ENCODE measurements at places on chromosomes 3 and 15. TPM values are rescaled to one million over a fixed set of nuclear protein-coding genes. Genes with fewer than 3 reads are reported as not detected.

DNA sequence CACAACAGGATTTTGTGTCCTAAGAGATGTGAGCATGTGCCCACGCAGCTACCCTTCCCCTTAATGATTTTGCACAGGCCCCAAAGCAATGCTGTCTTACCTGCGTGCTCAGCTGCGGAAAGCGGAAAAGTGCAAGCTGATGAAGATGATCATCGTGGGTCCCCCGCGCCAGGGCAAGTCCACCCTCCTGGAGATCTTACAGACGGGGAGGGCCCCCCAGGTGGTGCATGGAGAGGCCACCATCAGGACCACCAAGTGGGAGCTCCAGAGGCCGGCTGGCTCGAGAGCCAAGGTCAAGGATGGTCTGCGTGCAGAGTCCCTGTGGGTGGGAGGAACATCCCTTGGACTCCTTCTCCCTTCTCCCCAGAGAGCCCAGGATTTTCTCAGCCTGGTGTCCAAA is 103.1 kb downstream of the LRRK1 start:
- H3K4me1 ChIP-seq, result peaks cover 42% of the 10 kb centered on the region
- DNase-seq, result no peak
- H3K27me3 ChIP-seq, result no peaks in the 10 kb centered on the region
- H3K36me3 ChIP-seq, result peaks cover 33% of the 10 kb centered on the region
- H3K27ac ChIP-seq, result no peak overlapping the region

DNA sequence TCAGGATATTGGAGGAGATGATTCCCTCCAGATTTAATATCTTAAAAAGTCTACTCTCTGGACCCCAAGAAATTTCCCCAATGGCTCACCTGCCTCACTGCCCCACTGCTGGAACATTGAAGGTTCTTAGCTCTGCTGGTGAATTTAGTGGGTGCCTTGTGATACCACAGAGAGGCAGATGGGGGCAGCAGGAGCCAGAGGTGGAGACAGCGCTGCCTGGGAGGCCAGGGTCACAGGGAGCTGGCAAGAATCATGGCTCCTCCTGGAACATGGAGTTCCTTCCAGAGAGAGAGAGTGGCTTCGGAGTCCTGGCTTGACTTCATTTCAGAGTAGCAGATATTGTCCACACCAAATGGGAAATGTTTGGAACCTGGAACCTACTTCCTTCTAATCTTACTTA is 263.5 kb upstream of the CFAP20DC start:
- H3K36me3 ChIP-seq, result no peaks in the 10 kb centered on the region
- no peaks in the 10 kb centered on the region for H3K4me1 ChIP-seq
- no peaks in the 10 kb centered on the region for H3K27me3 ChIP-seq
- DNase-seq, result peak; percentile 64
- no peak overlapping the region for H3K27ac ChIP-seq
- H3K4me3 ChIP-seq, result no peak overlapping the region

DNA sequence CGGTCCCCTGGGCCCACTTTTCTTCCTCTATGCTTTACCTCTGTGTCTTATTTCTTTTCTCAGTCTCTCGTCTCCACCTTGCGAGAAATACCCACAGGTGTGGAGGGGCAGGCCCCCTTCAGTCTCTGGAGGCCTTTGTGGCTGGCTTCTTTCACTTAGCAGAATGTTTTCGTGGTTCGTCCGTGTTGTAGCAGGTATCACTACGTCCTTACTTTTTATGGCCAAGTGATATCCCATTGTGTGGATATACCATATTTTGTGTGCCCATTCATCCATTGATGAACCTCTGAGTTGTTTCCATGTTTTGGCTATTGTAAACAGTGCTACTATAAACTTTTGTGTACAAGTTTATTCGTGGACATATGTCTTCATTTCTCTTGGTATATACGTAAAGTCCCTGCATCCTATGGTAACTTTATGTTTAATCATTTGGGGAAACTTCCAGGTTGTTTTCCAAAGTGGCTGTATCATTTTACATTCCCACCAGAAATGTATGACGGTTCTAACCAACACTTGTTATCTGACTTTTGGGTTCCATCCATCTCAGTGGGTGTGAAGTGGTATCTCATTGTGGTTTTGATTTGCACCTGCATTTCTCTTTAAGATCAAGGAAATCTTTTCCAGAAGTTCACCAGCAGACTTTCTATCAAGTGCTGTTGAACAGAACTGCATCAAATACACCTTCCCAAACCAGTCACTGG is 5.6 kb downstream of the PIGZ start:
- DNase-seq, result no peak
- H3K4me3 ChIP-seq, result no peak overlapping the region
- peaks cover 6% of the 10 kb centered on the region for H3K4me1 ChIP-seq
- H3K27ac ChIP-seq, result no peak overlapping the region

DNA sequence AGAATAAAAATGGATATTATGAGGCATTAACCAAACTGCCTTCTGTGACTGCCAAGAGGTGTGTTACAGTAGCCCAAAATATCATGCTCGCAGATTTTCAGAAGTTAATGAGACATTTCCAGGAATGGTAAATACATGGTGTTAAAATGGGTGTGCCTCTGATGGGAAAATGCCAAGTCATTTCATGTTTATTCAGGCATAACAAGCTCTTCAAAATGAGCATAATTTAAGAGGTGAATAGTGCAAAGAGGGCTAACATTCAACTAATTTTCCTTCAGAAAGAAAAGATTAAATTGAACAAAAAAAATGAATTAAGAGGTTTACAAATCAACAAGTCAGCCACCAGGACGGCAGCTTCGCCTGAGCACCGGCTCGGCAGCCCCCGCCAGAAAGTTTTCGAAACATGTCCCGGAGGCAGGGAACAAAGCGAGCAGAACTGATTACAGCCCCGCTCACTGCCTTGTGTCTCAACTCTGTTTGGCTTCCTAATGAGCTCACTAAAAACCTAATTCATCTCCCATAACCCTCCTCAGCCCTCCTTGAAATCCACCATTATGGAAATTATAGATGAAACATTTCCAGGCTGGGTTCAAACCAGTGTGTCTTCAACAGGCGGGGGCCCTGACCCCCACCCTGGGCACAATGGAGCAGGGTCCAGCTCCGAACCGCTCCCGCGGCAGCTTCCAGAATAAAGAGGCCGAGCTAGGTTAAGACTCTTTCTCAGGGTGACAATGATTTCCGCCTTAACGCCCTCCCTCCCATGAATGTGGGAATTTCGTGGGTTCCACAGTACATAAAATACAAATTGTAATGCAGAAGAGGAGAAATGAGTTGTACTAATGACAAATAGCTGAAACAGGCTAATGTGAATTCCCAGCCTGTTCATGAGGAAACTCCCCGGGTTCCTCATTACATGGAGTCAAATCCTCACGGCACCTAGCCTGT is 43.9 kb downstream of the MEIS2 start:
- no peak for DNase-seq
- no peak overlapping the region for H3K27ac ChIP-seq
- H3K4me3 ChIP-seq, result no peak overlapping the region
- no peaks in the 10 kb centered on the region for H3K36me3 ChIP-seq

DNA sequence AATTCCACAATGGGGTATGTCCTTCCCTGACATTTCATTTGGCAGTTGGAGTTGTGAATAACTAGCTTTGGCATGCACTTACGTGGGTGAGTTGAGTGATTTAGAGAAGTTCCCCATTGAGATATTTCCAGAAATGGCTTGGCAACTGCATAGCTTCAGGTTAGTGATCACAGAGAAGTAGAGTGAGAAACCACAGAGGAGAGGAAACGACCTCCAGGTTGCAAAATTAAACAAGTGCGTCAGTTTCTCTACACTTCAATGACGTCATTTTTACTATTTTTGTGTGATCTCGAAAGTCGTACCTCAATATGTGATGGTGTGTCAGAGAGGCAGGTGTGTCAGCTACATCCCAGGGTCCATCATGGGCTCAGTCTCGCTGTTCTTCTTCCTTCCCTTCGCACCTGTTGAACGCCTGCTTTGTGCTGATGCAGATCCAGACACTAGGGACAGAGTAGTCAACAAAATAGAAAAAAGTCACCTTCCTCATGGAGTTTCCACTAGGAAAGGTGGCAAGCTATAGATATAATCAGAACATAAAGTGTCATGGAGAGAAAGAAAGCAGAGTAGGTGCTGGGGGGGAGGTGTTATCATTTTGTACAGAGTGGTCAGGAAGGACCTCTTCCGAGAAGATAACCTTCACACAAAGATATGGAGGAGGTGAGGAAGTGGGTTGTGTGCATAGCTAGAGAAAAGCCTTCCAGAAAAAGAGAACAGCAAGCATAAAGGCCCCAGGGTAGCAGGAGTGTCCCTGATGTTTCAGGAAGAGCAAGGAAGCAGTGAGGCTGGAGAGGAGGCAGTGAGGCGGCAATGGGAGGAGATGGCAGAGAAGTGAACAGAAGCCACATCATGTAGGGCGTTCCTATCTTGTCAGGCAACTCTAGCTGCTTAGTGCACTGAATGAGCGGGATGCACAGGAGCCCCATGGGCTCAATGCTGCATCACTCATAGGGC is 75.6 kb downstream of the MCTP2 start:
- H3K4me1 ChIP-seq, result peaks cover 2% of the 10 kb centered on the region
- no peak overlapping the region for H3K4me3 ChIP-seq
- H3K27me3 ChIP-seq, result no peaks in the 10 kb centered on the region
- no peak overlapping the region for H3K27ac ChIP-seq
- no peaks in the 10 kb centered on the region for H3K36me3 ChIP-seq

GRCh38 chr15:81981908-81982307 is 63.9 kb downstream of the MEX3B start:
- H3K27me3 ChIP-seq, result no peaks in the 10 kb centered on the region
- H3K36me3 ChIP-seq, result no peaks in the 10 kb centered on the region
- H3K27ac ChIP-seq, result no peak overlapping the region
- H3K4me1 ChIP-seq, result no peaks in the 10 kb centered on the region
- DNase-seq, result no peak
- H3K4me3 ChIP-seq, result no peak overlapping the region

DNA sequence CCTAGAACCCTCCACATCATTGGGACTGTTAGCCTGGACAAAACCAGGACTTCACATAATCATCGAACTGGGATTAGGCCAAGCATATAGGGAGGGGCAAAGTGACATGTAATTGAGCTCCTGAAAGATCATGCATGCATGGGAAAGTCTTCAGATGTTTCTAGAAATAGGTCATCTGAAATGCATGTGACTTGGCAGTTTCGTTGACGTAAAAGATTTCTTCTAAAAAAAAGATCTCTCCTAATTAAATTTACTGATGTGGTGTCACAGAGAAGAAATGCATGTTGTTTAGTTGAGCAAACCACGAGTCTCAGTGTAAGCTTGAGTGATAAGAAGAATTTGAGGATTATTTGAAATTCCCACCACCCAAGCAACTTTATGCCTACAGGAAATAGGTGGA is 70.0 kb upstream of the LIMD1 start:
- H3K27ac ChIP-seq, result no peak overlapping the region
- H3K36me3 ChIP-seq, result peaks cover 75% of the 10 kb centered on the region
- no peaks in the 10 kb centered on the region for H3K4me1 ChIP-seq
- H3K4me3 ChIP-seq, result no peak overlapping the region

DNA sequence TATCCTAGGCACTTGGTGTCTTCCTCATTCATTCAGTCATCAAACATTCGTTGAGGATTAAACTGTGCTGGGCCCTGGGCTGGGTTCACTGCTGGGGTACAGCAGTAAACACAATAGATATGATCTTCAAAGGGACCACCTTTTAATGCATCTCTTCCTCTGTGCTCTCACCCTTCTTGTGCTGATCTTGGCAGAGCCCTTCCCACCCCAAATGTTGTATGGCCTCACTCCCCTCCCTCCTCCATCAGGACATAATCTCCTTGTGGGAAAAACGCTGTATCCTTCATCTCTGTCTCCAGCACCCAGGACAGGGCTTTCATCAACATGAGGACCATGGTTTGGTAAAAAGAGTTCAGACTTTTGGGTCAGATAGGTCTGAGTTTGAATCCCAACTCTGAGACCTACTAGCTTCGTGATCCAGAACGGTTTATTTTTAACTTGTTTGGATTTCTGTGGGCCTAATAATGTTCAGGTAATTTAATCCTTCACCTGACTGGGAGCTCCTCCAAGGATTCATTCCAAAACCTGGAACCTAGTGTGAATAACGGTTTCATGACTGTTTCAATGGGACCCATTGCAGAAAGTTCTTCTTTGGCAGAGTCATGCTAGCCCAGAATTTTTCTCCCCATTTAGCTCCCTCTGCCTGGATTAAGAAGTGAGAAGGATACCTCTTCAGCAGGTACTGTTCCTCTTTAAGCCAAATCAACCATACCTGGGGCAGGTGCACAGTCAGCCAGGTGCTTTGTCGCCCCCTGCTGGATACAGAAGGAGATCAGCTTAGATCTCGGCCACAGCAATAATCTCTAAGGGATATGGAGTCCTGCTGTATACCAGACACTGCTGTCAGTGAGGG is 5.2 kb upstream of the WNT7A start:
- peaks cover 20% of the 10 kb centered on the region for H3K27me3 ChIP-seq
- no peak overlapping the region for H3K27ac ChIP-seq
- DNase-seq, result peak; percentile 2
- H3K4me3 ChIP-seq, result no peak overlapping the region
- H3K36me3 ChIP-seq, result no peaks in the 10 kb centered on the region
- peaks cover 4% of the 10 kb centered on the region for H3K4me1 ChIP-seq

DNA sequence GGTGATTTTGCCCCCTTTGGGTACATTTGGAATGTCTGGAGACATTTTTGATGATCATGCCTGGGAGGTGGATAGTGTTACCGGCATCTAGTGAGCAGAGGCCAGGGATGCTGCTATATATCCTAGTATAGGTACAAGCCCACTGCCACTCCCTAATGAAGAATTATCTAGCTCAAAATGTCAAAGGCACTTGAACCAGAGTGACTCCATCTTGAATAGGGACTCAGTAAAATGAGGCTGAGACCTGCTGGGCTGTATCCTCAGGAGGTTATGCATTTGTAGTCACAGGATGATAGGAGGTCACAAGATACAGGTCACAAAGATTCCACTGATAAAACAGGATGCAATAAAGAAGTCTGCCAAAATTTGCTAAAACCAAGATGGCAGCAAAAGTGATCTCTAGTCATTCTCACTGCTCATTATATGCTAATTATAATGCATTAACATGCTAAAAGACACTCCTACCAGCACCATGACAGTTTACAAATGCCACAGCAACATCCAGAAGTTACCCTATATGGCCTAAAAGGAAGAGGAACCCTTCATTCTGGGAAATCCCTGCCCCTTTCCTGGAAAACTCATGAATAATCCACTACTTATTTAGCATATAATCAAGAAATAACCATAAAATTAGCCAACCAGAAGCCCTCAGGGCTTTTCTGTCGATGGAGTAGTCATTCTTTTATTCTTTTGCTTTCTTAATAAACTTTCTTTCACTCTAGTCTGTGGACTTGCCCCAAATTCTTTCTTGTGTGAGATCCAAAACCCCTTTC is 40.0 kb upstream of the FAM3D start:
- H3K36me3 ChIP-seq, result no peaks in the 10 kb centered on the region
- H3K4me3 ChIP-seq, result no peak overlapping the region
- H3K27me3 ChIP-seq, result no peaks in the 10 kb centered on the region
- H3K27ac ChIP-seq, result no peak overlapping the region
- no peaks in the 10 kb centered on the region for H3K4me1 ChIP-seq
- DNase-seq, result no peak

- H3K36me3 ChIP-seq, result no peaks in the 10 kb centered on the region
- no peaks in the 10 kb centered on the region for H3K27me3 ChIP-seq
- no peak overlapping the region for H3K27ac ChIP-seq
- no peak overlapping the region for H3K4me3 ChIP-seq
- H3K4me1 ChIP-seq, result peaks cover 11% of the 10 kb centered on the region
These were observed 40.6 kb downstream of the ADIPOQ start for GRCh38 chr3:186882881-186883685.

Gene CAPN3
- 2.9 TPM for polyA plus RNA-seq

Gene SHC4
- not detected for polyA plus RNA-seq

Gene ANKRD63
- polyA plus RNA-seq, result not detected

Gene RLBP1
- not detected for polyA plus RNA-seq
